ENCODE measurements at places on chromosomes 2 and 18.

DNA sequence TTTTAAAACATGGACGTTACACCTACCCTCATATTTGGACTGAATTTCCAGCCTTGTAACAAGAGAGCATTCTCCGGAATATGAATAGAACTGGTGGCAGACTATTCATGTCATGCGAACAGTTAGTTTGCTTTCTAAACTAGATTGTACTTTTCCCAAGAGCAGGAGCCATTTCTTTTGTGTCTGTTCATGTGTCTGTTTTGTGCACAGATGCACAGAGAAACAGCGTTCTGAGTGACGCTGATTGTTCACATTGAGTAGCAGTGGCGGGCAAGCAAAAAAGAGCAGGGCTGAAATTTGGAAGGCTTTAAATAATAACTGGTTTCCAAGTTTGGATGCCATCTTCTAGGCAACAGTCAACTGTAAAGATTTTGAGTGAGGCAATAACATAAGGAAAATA, 200.3 kb downstream of the NRXN1 start:
- no peak for DNase-seq

DNA sequence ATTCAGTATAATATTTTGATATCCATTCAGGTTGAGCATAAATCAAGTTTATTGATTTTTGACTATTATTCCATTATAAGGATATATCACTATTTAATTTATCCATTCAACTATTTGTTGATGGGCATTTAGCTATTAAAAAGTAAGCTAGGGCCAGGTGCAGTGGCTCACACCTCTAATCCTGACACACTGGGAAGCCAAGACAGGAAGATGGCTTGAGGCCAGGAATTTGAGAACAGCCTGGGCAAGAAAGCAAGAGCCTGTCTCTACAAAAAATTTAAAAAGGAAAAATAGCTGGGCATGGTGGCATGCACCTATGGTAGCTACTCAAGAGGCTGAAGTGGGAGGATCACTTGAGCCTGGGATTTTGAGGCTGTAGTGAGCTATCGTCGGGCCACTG, 183.5 kb downstream of the HNMT start:
- DNase-seq: no peak

- no peak for DNase-seq
Measured at GRCh38 chr2:231418820-231419640, 23.5 kb downstream of the B3GNT7 start.

DNA sequence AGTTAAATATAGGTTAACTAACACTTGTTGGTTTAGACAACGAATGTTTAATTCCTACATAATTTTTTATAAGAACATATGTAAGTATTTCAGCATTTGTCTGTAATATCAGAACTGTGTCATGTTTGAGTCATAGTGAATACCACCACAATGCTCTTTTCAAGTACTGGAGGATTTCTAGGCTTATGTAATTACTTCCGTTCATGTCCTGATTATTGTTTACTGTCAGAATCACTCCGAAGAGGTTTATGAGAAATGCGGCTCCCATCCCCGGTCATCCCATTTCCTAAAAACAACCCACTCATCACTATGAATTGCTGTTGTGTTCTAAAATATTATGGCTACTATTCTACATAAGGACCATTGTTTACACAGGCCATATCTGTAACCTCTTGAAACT, 45.1 kb downstream of the CDH19 start:
- no peak for DNase-seq

DNA sequence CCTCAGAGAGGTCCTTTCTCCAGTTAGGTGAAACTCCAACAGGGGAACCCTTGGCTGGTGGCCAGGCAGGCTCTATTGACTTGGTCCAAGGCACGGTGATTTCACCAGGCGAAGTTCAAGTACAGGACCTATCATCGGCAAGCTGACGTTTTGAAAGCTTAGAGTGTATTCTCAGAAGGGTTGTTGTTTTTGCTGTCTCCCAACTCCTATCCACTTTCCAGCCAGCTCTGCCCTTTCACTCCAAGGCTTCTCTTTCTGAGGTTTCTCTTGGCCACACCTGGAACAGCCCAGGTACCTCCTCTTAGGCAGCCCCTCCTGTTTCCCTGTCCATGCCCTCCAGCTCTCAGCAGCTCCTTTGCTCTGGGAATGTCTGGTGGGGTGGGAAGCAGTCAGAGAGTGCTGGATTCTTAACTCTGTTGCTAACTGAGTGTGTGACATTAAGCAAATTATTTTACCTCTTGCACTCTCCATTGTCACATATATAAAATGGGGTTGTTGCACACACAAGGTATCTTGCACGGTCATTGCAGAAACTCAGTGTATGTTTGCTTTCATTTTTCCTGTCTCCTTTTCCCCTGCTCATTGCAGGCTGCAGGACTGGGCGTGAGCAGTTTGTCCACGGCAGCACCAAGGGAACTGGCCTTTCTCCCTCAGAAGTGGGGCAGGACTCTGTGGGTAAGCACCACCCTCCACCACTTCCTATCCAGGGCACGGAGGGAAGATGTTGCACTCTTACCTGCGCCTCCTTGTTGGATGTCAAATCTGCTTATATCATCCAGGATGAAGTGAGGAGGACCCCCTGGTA, 30.2 kb downstream of the CAPN13 start:
- no peak for DNase-seq

DNA sequence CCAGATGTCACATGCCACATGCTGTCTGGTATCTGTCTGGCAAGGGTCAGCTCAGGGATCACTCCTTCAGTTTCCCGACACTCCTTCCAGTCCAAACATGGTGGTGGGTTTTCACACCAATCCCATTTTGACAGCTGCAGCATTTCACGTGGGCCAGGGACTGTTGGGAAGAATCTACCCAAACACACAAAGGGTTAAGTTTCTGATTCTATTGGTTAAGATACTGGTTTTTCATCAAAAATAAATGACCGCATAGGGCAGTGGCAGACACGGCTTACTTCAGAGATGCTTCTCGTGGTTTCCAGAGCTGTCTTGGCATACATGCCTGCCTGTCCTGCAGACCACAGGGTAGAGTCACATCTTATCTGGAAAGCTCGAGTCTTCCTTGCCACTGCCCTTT, 79.7 kb downstream of the PSMG2 start:
- DNase-seq: no peak

DNA sequence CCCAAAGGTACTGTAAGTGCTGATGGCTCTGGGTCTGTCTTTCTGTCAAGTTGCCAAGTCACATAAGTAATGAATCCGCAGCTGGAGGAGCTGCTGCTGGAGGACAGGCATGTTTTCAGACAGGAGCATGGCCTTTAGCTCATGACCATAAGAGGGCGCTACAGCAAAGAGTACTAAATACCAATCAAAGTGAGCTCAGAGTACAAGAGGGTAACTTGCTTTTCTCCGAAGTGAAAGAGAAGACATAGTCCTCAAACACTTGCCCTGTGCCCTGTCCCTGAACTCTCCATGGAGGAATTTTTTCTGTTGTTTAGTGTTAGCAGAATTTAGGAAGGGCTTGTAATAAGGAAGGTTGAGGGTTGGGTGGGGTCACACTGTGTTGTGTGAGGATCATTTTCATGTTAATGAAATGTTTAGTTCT, 58.0 kb upstream of the EML6 start:
- DNase-seq: peak; percentile 22

DNA sequence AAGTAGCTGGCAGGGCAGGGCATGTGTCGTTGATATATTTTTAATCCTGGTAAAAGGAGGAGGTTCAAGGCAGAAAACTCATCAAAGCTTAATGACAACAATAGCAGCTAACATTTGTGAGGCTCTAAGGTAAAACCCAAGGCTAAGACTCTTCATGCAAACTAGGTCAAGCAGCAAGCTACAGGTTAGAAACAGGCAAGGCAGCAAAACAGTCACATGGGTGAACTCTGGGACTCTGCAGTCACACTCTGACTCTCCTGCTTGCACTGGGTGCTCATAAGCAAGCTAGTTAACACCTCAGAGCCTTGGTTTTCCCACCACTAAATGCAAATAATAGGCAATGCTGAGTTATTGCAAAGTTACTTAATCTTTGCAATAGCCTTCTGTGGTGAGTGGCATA, 7.9 kb downstream of the IL1RN start:
- DNase-seq: no peak

GRCh38 chr18:58038063-58038462, 6.0 kb upstream of the NEDD4L start:
- no peak for DNase-seq

DNA sequence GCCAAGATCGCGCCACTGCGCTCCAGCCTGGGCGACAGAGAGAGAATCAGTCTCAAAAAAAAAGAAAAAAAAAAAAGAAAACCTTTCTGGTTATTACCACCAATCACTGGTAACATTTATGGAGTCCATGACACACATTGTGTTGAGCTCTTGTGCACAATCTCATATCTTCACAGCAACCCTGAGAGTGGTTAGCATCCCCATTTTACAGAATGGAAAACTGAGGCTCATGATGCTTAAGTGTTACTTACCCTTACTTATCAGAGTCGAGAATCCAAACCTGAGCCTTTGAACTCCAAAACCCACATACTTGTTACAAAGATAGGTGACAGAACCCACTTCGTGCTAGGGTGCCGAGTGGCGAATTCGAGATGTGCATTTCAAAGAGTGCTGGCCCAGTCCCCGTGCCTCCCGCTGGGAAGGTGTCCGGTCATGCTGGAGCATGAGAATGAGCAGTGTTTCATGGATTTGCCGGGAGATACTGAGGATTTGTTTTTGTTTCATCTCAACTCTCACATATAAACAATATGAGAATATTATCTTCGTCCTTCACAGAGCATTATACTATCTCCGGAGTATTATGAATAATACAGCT, 50.9 kb downstream of the CYP27C1 start:
- DNase-seq: no peak

DNA sequence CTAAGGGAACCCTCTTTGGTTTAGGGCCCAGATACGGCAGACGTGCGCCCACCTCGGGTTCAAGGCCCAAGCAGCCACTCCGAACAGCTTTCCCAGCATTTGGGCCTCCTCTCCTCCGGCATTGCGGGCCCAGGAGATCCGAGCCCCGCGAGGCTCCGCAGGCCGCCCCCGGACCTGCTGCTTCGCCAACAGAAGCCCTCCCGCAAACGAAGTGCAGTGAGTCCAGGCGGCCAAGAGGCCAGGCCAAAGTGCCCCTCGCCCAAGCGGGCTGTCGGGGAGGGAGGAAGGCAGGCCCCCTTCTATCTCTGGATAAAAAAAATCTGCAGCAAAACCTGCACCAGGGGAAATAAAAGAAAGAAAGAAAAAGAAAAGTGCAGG, 6.0 kb downstream of the EN1 start:
- no peak for DNase-seq

DNA sequence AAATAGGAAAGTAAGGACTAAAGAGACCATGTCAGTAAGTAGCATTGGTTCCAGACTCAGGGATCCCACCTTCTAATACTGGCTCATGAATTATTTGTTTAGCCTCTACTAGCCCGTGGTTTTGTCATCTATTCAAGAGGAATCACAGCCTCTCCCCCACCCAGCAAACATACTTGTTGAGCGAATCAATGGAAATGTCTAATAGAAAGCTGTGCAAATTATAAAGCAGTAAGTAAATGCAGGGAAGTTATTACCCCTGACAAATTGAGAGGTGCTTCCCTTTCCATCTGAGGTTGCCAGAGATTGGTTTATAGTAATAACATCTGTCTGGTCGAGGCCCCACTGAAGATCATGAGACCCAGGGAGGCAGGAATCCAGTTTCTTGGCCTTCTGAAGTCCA, 219.3 kb upstream of the OSR1 start:
- DNase-seq: no peak

- DNase-seq: peak; percentile 22
Measured at GRCh38 chr2:101349893-101350662, 37.2 kb downstream of the CREG2 start.

DNA sequence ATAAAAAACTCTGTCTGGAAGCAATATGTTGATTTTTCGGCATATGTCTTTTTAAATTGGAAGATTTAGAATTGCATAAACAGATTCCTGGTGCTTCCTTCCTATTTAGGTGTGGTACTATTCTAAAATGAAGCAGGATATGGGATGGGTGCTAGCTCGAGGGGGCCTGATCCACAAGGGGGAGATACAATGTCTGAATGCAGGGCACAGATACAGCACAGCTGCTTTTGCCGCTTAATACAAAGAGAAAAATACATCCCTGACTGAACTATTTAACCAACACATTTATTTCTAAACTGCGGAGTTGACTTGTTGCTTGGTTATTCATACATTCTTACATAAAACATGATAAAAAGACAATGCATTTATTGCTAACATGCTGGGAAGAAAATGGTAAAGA, 169.1 kb downstream of the TMEFF2 start:
- no peak for DNase-seq

DNA sequence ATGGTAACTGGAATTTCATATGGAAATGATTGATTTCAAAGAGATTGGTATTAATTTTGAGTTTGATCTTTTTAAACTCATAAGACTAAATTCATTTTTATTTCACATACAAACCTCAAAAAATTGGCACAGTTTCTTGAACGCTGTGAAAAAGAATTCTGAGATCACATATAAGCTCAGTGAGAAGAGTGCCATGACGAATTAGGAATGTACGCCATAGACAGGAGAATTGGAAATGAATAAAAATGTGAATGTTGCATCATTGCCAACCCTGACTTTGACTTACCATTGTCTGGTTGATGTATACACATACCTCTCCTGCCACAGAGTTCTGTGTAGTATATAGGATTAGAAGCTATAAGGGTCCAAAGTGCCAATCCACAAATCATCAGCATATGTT, 290.4 kb upstream of the ZC3H15 start:
- no peak for DNase-seq

GRCh38 chr2:59383473-59383872, 1142.3 kb upstream of the FANCL start:
- DNase-seq: no peak

DNA sequence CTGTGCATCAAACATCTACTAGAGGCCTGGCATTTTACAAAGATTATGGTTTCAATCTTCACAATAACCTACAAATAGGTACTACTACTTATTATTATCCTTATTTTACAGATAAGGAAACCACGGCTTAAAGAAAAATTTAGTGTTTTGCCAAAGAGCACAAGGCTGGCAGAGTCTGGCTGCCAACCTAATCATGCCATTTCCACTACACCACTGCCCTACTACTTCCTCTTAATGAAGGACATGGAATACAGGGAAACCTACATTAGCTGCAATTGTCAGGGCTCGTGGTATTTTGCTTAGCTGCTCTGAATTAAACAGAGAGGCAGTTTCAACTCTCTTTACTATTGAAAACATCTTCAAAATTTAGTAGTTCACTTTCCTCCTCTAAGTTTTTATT, 5.9 kb downstream of the MBOAT2 start:
- DNase-seq: no peak

DNA sequence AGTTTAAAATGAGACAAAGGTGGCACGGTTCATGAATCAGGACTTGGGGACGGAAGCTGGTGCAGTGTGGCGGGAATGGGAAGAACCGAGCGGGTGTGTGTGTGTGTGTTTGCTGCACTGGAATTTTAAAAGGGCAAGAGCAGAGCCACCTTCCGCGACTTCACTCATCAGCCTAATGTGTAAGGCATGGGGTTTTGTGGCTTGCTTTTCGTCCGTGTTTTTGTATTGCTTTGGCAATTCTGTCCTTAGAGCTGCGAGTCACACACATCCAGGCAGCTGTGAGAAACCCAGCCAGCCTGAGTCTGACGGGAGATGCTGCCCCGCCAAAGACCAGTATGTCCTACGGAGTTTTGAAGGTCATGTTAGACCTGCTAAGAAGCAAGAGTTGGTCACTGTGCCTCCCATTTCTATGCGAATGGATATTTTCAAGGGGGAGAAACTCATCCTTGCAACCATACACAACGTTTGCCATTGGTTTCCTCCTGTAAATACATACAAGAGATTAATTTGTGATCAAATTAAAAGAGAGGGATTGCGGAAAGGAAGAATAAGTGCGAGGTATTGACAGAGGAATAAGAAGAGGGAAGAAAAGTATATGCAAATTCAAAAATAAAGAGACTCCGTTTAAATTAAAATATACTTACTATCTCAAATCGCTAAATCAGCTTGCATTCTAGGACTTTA, 665 bp upstream of the CACNB4 start:
- DNase-seq: no peak

All from trophoblast cell (in vitro differentiated cells and primary cell).